ENCODE measurements at places on chromosomes 1 and 21.

- DNase-seq: no peak
Measured at GRCh38 chr1:82562448-82562847, 761.7 kb downstream of the ADGRL2 start.

DNA sequence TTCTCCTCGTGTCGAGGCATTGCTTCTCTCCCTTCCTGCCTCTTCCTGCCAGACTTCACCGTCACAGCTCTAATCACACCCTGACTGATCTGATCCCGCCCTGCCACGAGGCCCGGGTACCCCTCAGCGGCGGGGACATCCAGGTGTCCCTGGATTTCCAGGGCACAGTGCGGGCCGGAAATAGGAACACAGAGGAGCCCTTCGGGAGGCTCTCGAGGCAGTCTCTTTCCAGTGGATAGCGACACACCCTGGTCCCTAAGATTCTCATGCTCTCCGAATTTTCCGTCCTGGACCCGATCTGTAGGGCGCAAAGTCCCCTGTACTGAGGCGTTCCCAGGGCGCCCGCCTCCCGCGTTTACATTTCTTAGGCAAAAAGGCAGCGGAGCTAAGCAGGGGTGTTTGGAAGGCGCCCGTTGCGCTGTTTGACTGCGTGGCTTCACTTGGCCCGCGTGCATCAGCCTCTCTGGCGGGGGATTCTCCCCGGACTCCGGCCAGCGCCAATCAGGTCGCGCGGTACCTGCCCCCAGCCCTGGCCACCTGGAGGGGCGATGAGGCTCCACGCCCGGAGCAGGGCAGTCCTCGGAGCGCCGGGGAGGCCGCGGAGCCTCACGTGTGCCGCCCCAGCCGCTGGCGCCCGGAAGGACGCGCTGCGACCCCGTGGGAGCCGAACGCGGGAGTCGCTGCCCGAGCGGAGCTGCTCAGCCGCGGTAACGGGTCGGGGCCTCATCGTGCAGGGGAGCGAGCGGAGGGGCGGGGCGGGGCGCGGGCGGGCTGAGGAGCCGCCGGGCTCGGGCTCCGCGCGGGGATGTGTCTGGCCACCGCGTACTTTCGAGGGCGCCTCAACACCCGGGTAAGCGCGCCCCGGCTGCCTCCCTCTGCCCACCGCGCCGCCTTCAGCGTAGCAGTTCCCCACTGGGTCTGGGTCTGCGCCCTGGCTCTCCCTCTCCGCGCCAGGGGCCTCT, at the start of gene FAM163A:
TSS of gene FAM163A (plus strand) at position 575 of the 962 bp plus-strand sequence. CDS start 69,807 bp downstream, outside the sequence.
- DNase-seq: no peak

GRCh38 chr1:151370211-151370911, 2.1 kb downstream of the SELENBP1 start:
- no peak for DNase-seq

DNA sequence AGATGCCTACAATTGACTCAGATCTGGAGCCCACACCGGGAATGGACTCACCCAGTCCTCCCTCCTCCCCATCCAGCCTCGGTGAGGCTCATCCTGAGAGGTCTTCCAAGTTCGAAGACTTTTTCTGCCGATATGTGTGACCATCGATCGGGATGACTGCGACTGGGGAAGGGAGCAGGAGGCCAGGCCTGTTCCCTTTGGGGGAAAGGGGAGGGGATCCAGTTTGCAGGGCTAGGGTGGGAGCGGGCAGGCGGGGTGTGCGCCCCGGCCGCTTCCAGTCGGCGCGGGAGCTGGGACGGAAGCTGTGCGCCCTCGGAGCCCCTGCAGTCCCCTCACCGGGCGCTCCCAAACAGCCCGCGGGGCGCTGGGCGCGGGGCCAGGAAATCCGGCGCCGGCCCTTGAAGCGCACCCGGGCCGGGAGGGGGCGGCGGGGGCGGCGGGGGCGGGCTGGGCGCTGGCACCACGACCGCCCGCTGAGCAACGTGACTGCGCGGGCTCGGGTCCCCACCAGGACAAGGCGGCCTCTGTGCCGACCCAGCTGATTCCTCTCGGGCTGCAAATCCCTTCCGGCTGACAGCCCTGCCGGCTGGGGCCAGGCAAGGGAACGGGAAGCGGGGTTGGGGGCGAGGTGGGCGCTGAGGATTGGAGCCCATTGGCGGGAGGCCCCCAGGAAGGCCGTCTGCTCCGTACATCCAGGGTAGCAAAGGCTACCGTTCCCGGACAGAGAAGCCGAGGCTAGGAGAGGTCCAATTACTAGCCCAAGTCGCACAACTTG, 103.9 kb downstream of the EBNA1BP2 start:
- no peak for DNase-seq

- peak; percentile 26 for DNase-seq
Measured at GRCh38 chr1:65458730-65459396, 38.4 kb downstream of the LEPR start.

- no peak for DNase-seq
Measured at GRCh38 chr1:2247760-2248126, 19.6 kb downstream of the SKI start.

DNA sequence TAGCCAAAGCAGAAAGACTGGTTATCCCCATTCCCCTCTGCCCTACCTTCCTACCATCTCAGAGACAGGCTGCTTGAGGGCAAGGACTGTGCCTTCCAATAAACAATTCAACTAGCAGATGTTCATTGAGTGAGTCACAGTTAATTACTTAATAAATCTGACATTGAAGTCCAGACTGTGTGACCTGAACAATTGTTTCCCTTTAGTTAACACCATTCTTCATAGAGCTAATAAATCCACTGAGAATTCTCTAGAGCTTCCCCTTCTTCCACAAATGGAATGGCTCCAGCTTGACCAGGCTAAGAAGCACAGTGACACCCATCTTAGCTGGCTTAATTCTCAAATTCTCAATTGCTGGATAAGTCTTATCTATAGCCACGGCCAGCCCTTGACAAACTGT, 61.9 kb upstream of the GJA5 start:
- DNase-seq: no peak

- DNase-seq: no peak
Measured at GRCh38 chr1:48681476-48682305, 95.0 kb downstream of the BEND5 start.
